Pulmonary artery endothelial cell (primary cell): ENCODE measurements at places on chromosomes 6 and 20.

- no peak for DNase-seq
Measured at GRCh38 chr6:160180706-160181105, 59.1 kb downstream of the SLC22A1 start.

- DNase-seq, result no peak
Measured at GRCh38 chr6:45369870-45370269, 7.9 kb downstream of the SUPT3H start.

DNA sequence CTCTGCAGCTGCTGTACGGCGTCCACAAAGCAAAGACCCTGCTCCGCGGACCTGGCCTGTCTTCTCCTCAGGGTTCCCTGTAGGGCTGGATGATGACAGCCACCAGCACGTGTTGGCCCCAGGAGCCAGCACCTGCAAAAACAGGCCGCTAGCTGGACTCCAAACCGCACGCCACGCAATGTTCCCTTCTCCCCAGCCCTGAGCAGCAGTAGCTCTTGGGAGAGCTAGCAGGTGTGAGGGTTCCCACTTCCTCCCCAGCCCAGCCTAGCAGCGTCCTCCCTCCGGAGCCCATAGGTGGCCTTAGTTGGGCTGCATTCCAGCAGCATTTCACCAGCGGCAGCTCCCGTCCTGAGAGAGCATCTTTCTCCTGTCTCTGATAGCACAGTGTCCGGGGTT lies 42.3 kb downstream of the DACT2 start:
- no peak for DNase-seq

GRCh38 chr6:66664112-66664511 lies 957.1 kb upstream of the EYS start:
- DNase-seq, result no peak

GRCh38 chr6:14696367-14696766 lies 549.5 kb upstream of the JARID2 start:
- no peak for DNase-seq

DNA sequence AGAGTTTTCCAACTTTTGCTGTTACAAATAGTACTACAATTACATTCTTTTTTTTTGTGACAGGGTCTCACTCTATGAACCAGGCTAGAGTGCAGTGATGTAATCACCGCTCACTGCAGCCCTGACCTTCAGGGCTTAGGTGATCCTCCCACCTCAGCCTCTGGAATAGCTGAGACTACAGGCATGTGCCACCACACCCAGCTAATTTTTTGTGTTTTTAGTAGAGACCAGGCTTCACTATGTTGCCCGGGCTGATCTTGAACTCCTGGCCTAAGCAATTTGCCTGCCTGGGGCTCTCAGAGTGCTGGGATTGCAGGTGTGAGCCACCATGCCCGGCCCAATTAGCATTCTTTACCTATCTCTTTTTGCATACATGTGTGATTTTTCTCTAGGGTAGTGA lies 12.5 kb downstream of the ATRN start:
- no peak for DNase-seq

GRCh38 chr20:47989957-47990356 lies 204.7 kb upstream of the SULF2 start:
- no peak for DNase-seq

GRCh38 chr6:99589290-99589672 lies 17.4 kb upstream of the PRDM13 start:
- DNase-seq, result no peak

DNA sequence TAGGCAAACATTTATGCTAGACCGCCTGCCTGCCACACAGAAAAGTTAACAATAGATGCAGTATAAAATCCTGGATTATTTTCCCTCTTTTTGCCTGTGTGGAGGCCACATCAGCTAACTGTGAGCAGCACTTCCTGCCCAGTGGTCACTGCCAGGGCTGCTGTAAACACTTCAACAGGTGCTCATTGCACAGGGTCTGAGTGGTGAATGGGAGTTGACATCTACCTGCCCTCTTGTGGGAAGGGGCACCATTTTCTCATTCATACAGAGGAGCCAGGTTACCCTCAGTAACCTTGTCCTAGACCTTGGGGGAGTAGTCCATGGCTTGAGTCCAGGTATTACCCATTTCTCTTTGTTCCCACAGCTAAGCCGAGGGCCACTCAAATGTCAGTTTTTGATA lies 235.3 kb downstream of the TMEM242 start:
- no peak for DNase-seq

DNA sequence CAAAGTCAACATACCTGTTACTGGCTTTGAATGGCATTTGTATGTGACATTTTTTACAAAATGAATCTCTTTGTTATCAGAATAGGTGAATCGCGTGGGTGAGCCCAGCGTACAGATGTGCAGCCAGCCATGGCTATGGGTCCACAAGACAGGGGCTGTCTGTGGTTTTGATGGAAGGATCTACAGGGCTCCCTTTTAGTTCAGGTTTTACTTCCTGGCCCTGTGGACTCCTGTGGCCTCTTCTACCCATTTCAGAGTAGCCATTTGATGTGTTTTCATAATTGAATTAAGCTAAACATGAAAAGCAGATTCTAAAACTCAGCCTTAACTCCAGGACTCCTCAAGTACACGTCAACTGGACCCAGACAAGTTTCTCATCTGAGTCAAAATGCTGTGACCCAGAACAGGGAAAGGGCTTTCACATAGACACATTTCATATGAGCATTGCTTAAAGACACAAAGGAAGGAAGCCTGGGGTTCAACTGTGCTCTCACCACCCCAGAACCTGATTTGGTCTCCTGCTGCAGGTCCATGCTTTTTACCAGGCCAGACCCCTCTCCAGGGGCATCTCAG lies 105.3 kb upstream of the NAA20 start:
- no peak for DNase-seq

DNA sequence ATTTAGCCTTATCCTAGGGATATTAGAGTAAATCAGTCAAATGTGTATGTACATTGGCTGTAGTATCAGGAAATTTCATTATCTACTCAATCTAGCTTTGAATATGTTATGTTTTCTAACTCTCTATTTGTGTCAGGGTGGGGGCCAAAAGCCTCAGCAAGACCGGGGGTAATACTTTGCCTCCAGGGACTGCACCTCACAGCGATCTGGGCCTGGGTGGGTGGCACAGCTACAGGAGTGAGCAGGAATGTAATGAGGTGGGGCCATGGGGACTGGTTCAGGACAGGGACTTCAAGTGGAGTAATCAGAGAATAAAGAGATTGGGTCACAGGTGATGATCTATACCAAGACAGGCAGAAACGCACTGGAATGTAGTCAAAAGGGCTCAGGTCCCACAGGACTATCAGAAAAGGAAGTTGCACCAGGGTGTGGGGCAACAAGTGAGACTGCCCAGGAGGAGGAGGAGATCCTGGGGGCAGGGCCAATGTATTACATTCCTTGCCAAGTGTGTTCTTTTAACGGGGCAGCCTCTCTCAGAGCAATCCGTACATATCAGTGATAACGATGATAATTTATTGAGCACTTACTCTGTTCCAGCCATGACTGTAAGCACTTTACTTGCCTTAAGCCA lies 54.0 kb downstream of the PIGU start:
- DNase-seq, result no peak

DNA sequence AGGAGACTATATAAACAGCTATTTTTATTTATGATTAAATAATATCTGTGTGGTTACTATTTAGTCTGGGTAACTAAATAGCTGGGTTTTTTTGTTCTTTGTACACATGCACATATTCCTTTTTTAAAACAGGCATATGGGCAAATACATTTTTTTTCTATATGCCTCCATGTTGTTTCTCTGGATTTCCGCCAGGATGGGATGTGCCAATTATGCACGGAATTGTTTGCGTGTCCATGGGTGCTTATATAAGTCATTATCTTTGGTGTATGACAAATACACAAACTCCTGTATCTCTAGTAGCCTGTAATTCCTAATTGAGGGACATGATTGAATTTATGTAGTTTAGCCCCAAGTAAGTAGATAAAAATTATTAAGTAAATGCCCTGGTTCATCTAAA lies 226.9 kb downstream of the BCKDHB start:
- no peak for DNase-seq

DNA sequence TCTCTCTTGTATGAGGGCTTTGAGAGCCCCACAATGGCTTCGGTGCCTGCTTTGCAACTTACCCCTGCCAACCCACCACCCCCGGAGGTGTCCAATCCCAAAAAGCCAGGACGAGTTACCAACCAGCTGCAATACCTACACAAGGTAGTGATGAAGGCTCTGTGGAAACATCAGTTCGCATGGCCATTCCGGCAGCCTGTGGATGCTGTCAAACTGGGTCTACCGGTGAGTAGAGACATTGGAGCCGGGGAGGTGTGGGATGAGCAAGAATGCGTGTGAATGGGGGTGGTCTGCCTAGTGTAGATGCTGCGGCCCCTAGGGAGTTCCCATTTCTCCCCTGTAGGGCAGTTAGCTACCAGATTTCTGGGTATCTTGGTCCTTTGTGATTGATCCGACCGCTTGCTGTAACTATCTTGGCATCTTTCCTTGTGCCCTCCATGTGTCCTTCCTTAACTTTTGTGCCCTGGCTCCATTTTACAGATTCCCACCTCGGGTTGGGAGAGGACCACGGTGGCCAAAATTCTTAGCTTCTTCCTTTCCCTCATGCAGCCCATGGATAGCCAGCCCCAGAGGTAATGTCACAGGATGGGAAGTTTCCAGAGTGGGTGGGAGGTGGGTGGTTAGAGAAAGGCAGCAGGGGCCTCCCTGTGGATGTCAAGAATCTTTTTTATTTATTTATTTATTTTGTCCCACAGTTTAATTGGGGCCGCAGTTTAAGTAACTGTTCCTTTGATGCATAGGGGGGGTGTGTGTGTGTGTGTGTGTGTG lies 6.3 kb downstream of the BRD2 start:
- no peak for DNase-seq

DNA sequence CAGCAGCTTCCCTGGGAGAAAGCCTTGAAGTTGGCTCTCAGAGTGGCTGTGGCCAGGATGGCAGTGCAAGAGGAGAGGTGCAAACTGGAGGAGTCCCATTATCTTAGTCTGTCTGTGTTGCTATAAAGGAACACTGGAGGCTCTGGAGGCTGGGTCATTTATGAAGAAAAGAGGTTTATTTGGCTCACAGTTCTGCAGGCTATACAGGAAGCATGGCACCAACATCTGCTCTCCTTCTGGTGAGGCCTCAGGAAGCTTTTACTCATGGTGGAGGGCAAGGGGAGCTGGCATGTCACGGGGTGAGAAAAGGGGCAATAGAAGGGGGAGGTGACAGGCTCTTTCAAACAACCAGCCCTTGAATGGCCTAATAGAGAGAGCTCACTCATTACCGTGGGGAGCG lies 47.1 kb downstream of the PSMG4 start:
- no peak for DNase-seq

DNA sequence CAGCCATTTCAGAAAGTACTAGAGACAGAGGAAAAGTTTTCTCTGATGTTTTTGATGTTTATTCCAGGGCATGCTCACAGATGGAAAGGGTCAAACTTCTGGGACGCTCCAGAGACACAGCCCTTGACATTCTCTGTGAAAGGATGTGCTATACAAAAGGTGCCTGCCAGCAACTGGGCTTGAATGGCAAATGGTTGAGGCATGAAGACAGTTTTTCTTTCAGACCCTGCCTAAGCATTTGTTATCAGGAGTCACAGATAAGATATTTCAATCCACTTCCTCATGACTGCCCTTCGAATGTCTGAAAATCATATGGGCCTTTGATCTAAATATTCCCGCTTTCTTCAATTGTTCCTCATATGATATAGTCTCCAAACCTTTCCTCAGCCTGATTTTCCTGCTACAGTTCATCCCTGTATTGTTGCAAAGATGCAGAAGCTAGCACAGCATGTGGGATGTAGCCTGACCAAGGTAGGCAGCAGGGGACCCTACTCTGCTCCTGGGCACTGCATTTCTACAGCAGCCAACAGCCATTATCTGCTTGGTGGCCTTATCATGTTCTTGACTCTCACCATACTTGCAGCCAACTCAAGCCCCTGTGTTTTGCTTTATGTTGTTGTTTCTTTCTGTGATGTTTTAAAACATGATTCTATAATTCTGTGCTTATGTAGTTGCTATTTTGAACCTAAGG lies 14.6 kb upstream of the TXLNB start:
- DNase-seq, result no peak

DNA sequence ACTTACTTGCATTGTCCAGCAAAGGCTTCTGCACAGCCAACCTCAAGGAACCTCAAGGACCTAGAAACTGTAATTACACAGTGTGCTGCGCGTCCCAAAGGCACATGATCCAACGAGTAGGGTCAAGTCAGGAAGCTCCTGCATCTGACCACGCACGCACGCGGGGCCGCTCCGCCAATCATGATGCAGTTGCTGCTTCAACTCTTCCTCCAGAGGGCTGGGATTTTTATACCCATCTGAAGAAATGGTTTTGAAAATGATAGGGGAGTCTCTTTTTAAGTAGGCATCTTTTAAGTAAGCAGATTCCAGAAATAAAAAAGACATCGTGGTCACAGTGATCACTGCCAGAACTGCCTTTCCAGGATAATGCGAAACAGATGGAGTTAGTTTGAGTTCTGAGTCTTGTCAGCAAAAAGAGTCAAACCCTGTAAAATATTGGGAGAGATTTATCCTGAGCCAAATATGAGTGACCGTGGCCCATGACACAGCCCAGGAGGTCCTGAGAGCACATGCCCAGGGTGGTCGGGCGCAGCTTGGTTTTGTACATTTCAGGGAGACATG lies 34.0 kb downstream of the KIF25 start:
- DNase-seq, result no peak

DNA sequence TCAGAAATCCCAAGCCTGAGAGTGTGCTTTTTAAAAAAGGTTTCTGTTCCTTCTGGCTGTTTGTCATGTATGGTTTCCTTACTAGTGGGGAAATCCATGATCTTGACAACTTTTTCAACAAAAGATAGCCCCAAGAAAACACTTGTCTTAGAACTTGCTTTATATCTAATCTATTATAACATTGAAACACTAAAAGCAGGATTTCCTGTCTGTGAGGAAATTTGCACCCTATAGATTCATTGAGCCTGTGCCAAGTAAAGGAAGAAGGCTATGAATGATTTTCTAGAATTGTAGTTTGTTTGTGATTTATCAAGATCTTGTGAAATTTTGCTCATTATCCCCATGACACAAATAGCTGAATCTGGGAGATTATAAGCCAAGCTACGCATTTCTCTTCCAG lies 238.6 kb upstream of the RIN2 start:
- no peak for DNase-seq

- DNase-seq, result no peak
Measured at GRCh38 chr6:158506601-158507000, 53.3 kb upstream of the TMEM181 start.

- no peak for DNase-seq
Measured at GRCh38 chr6:1215023-1215422, 96.9 kb upstream of the FOXQ1 start.

DNA sequence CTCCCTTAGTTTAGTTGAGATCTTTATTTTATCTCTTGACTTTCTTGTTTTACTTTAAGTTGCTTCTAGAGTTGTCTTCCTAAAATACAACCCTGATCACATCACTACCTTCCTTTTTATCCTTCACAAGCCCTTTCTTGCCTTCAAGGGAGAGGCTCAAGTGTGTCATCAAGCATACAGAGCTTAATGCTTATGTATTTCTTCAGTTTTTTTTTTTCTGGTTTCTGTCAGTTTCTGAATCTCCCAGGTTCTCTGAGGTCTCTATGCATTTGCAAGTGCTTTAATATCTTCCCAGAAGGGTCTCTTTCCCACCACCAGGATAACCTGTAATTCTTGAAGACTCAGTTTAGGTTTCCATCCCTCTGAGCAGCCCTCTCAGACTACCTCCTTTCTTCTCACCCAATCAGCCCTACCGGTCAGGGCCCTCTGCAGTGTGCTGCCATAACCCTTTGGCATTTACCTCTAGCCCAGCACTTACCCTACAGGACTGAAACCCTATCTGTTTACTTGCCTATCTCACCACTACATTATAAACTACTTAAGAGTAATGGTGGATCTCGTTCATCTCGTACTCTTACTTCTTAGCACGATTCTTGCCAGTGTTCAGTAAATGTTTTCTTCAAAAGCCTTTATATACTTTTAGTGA lies 36.9 kb downstream of the EYA4 start:
- DNase-seq, result no peak
